ENCODE measurements at places on chromosomes 3 and 15.

DNA sequence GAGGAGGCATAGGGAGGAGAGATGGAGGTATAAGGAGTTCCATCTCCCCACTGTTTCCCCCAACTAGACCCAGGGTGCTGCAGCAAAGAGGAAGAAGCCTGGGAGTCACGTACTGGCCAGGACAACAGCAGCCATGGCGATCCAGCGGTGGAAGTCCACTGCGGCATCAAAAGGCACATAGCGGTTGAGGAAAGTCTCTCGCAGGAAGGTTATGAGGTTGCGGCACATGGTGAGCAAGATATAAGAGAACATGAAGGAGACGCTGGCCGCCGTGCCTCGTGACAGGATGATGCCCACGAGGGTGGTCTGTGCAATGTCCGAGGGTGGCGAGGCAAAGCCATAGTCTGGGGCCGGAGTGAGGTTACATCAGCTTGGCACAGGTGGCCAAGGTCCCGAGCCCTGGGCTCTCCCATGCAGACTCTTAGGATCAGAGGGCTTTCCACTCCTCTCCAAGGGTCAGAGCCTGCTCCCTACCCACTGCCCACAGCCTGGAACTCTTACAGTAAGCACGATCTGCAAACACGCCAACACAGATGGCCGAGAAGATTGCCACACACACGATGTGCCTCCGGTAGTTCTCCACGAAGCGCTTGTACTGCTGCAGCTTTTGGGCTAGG is 14.3 kb downstream of the DUOX2 start:
- DNase-seq: no peak

DNA sequence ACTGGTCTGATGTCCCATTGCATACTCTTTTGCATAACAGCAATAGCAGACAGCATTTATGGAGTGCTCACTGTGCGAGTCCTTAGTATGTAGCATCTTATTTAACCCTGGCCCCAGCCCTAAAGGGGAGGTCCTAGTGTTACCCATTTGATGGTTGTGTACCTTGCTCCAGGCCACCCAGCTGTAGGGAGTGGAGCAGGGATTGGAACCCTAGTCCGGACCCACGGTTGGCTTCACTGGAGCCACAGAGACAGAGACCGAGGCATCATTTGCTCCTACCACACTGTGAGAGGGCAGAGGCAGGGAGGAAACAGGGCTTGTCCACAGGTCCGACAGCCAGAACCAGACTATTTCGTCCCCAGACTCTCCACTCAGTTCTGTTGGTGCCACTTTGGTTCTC is 16.0 kb upstream of the TSEN2 start:
- no peak for DNase-seq

DNA sequence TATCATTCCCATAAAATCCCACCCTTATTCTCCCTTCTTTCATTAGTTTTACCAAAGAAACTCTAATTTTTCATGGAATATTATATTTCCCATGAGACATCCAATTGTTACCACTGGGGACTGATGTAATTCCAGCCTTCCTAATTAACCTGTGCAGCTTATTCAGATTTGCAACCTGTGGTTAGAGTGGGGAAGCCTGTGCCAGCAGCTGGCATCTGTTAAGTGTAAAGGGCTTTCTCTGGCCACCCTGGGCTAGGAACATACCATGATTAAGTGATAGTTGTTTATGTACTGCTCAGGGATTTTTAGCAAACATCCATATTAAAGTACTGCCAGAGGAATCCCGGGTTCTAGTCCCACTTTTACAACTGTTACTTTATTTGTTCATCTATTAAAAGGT is 78.2 kb downstream of the TPRG1 start:
- no peak for DNase-seq

GRCh38 chr3:140599496-140599895 is 78.4 kb upstream of the TRIM42 start:
- no peak for DNase-seq

DNA sequence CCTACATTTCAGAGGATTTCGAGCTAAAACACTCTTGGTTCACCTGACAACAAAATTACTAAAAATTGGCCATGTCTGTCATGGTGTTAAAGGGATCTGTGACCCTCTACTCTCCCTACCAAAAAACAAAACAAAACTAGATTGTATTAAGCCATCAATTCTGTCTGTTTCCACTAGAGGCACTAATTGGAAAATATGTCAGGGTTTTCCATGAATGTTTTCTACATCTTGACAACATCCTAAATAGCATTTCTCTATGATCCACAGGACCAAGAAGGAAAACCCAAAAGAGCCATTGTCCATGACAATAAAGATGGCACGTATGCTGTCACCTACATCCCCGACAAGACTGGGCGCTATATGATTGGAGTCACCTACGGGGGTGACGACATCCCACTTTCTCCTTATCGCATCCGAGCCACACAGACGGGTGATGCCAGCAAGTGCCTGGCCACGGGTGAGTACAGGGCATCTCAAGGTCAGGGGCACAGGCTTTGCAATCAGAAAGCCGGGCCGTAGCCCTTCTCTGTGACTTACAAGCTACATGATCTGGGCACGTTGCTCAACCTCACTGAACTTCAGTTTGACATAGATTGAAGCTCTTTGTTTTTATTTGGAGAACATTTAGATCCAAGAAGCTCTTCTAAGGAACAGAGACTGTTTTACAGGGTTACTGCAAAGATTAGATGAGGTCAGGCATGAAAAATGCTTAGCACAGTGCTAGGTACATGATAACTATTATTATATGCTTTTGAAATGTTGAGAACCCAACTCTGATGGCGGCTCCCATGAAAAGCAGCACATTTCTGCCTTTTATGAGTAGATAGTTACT is 74.8 kb downstream of the DNASE1L3 start:
- DNase-seq: no peak

GRCh38 chr15:74788683-74789151 is 6.8 kb downstream of the CSK start:
- DNase-seq: no peak

- no peak for DNase-seq
Measured at GRCh38 chr3:28994161-28994905, 286.5 kb upstream of the RBMS3 start.

GRCh38 chr15:22780267-22780666 is 6.2 kb upstream of the NIPA1 start:
- no peak for DNase-seq

DNA sequence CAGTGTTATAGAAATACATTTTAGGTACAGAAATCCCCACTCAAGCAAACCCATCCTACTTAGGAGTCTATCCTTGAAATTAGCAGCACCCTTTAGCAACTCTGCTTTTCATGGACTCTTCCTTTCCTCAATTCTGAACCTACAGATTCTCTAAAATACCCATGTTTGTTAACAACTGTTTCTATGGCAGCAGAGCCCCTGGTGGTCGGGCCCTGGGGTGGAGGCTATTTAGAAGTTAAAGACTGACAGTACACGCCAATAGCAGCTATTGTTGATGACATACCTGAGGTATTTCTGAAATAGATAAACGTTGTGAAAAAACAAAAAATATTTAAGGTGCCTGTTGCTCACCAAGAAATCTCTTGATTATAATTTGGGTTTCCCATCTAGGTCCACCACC is 23.4 kb upstream of the NRG4 start:
- DNase-seq: no peak

GRCh38 chr15:87753539-87753938 is 503.0 kb downstream of the NTRK3 start:
- no peak for DNase-seq

- DNase-seq: no peak
Measured at GRCh38 chr3:102179326-102180177, 255.3 kb upstream of the ZPLD1 start.

GRCh38 chr3:42736081-42736480 is 33.5 kb upstream of the HHATL start:
- DNase-seq: no peak

DNA sequence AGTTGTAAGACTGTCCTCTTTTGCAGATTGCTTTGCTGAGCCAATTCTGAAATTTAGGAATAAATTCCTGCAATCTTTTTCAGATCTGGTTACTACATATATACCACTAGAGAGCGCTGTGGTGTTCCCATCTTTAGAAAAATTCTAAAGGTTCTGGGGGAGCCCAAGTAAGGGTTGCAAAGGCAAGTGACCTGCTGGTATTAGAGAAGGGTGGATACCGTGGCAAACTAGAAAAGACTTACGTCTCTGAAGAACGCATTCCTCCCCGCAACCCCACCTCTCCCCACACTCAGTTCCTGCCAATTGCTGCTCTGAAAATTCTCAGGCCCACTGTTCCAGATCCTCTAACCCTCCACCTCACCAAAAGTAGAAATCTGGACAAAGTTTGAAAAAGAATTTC is 48.5 kb downstream of the EFHB start:
- DNase-seq: no peak

GRCh38 chr3:157981819-157982218 is 124.4 kb downstream of the SHOX2 start:
- no peak for DNase-seq

- no peak for DNase-seq
Measured at GRCh38 chr3:160200353-160200752, 24.9 kb upstream of the C3orf80 start.

GRCh38 chr3:62128681-62129080 is 244.7 kb downstream of the FEZF2 start:
- no peak for DNase-seq

DNA sequence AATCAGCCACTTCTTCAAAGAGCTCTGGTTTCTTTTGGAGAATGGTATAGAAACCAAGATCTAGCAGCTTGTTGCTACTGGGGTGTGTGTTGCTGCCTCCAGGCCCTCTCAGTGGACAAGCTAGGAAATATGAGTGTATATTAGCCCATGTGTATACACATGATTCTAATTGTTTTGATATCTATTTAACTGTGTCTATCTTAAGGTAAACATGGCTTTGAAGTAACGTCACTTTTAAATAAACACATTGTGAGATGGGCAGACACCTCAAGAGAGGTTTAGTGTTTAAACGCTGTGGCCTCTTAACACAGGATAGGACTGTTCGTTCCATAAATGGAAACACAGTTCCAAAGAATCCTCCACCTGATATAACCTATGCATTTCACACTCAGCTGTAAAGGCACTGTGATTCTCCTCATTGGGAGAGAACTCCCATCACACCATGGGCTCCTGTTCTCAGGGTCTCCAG is 87.0 kb downstream of the GMPS start:
- no peak for DNase-seq

DNA sequence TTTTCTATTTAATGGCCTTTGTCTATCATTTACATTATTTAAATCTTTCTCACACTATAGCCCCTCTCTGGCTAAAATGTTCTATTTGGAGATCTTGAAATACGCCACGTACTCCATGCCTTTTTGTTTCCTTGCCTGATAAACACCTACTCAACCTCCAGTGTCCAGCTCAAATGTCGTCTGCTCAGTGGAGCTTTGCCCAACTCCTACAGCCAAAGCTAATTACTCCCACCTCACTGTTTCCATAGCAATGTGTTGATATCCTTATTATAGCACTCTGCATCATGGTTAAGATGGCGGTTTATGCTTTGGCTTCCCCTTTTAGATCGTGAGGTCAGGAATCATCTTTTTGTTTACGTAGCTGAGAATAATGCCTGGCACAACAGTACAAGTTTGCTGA is 55.9 kb downstream of the NGLY1 start:
- no peak for DNase-seq
